ENCODE measurements at places on chromosomes 3 and 15.

DNA sequence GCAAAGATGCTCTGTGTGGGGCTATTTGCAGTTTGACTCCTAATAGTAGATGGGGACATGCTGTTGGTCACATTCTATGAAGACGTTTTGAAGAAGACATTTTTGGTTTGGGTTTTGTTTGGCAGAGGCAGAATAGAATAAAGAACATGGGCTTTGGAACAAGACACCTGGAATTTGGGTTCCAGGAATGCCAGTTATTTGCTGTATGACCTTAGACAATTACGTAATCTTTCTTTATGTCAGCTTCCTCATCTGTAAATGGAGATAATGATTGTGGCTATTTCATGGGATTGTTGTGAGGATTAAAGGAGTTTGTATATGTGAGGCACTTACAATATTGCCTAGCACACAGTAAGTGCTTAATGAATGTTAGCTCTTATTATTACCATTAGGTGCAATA is 91.6 kb downstream of the MESD start:
- no peak for DNase-seq

- DNase-seq, result no peak
Measured at GRCh38 chr3:45940781-45941365, 2.4 kb upstream of the CXCR6 start.

DNA sequence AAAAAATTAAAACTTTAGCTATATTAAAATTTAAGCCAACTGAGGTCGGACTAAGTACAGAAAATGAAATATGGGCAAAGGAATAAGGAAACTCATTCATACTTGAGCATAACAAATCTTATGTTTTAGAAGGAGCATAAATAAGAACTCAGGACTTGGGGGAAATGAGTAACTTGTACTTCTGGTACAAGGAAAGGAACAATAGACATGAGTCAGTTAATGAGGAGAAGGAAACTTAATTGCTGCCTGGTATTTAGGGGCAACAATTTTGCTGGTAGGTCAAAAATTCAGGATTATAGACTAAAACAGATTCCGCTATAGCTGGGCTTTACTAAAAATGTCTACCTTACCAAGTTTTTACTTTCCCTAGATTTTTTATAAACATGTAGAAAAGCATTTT is 113.1 kb downstream of the MYO5A start:
- no peak for DNase-seq

DNA sequence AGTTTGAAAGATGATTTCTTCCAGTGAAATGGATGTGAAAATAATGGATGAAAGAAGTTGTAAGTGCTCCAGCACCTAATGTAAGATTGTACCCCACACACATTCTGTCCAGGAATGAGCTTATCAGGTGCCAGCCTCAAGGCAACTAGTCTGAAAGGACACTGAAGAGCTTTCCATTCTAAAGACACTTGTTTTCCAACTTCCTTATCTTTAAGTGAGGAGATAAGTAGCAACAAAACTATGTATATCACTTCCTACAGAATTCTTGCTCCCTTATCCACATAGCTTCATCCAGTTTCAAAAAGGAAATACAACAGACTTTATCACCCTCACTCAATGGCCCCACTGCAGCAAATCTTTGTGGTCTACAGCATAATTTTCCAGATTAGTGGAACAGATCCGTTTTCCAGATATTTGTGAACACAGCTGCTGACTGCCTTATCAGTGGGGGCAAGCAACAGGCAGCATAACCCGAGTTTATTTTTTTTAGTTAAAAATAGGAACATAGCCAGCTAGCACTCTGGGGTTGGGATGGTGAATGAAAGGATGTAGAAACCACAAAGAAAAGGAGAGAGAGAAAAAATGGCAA is 60.6 kb downstream of the CD200R1L start:
- DNase-seq, result no peak

GRCh38 chr15:66228807-66229735 is 24.5 kb downstream of the MEGF11 start:
- DNase-seq, result no peak

DNA sequence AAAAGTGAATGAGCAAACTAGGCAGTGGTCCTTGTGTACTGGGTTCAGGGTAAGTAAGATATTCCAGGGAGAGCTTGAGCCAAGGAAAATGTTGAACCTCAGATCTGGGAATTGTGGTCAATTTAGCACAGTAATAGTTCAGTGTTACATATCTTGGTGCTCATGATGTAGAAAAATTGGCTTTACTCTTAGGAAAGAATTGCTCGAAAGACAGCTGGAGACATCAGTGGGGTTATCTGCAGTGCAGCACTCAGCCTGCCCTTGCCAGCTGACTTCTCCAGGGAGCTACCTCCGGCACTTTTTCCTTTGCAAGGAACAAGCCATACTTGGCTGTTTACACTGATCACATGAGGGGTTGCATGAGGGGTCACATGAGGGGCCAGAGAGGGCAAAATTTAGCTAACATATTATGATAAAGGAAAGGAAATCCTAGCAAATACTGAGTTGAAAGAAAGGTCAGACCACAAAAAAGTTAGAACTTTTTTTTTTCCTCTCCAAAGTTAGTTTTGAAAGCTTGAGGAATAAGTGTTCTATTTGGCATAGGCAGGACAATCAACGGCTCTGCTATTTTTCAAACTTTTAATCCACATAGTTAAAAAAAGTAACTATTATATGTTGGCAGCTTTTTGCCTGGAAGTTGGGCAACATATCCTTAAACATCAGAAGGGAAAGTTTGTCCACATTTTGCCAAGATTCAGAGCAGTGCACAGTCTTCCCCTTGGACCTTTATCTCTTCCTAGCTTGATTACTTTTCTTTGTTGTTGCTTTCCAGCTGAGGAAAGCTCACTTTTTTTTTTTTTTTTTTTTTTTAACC is 92.4 kb downstream of the COL6A6 start:
- DNase-seq, result no peak

GRCh38 chr15:42811433-42811832 is 74.5 kb upstream of the CDAN1 start:
- no peak for DNase-seq

DNA sequence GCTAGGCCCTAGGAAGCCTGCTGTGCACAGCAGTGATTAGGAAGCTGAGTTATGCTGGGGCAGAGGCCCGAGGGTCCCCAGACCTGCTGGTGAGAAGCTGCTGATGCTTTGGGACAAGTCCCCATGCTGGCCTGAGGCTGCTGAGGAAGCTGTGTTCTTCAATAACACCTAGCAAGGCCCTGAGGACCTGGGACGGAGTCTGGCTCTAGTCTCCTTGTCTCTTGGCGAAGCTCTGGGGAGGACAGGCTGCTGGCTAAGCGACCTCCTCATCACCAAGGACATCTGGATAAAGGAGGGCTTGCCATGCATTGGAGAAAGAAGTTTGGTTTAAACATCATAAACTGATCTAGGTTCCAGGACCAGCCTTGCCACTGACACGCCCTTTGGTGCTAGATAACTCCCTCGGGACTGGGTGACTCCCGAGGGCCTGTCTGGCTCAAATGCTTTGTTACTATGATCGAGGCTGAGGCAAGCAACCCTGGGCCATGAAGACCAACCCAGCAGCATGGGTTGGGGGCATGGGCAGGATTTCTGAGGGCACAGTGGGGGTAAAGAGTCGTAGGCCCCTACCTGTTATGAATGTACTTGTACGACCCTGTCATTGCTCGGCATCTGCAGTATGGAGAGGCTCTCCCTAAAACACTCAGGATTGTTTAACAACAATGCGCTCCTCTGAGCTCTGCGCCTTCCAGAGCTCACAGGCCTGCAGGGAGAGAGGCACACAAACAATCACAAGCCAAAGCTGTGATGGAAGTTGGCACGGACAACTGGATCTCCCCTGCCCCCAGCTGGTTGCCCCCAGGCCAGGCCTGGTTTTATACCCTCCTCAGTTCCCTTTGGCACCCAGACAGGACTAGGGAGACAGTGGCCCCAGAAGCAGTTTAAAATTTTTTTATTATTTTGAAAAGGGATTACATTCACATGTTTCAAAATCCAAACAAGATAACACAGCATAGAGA is 64.4 kb downstream of the LINGO1 start:
- DNase-seq, result no peak

DNA sequence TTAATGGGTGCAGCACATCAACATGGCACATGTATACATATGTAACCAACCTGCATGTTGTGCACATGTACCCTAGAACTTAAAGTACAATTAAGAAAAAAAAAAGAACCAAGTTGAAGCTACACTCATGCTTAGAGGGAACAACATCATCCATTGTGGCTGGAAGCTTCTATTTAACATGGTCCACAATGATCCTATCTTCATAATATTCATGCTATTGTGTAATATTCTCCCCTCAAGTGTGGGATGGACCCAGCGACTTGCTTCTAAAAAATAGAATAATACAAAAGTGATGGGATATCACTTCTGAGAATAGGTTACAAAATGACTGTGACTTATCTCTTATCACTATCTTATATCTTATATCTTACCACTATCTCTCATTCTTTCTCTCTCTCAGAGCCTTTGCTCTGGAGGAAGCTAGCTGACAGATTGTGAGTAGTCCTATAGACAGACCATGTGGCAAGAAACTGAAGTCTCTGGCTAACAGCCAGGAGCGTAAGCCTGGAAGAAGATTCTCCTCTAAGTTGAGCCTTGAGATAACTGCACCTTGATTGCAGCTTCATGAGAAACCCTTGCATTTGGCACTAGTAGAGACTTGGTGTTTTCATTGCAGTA is 198.5 kb upstream of the MRPL3 start:
- DNase-seq, result no peak

- DNase-seq, result peak; percentile 56
Measured at GRCh38 chr15:45205192-45205591, 17.4 kb upstream of the SHF start.

- no peak for DNase-seq
Measured at GRCh38 chr15:101124731-101125451, 127.0 kb downstream of the CHSY1 start.

- DNase-seq, result no peak
Measured at GRCh38 chr3:84008623-84009022, 950.2 kb upstream of the CADM2 start.

- no peak for DNase-seq
Measured at GRCh38 chr15:68814596-68814995, 6.1 kb downstream of the ANP32A start.

DNA sequence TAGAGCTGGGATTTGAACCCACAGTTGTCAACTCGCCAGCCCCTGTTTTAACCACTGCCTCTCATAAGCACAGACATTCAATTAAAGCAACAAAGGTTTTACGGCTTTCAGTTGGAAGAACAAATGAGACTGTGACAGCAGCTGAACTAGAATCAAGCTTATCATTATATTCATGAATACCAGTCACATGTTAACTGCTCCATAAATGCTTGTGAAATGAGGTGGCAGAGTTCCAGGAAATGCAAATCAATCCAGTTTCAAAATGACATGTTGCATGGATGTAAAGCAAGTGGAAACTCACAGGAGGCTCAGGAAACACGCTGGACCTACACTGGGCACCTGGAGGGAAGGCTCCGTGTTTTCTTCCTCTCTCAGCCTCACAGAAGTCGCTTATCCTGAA is 3.9 kb downstream of the GP5 start:
- DNase-seq, result no peak

DNA sequence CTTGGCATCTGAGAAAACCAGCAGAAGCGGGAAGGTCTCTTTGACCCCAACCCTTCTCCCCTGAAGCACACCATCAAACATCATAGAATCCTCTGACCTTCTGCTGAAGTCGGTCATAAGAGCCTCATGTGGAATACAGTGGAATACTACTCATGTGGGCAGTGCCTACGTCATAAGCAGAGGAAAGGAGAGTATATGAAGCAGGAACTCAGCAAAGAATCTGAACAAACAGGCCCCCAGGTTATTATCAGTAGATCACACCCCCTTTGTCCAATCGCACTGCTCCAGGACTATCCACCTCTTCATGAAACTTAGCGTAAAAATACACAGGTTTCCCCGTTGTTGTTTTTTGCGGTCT is 394.1 kb upstream of the PROK2 start:
- DNase-seq, result no peak

- DNase-seq, result no peak
Measured at GRCh38 chr15:32119694-32120330, 89.5 kb downstream of the CHRNA7 start.

DNA sequence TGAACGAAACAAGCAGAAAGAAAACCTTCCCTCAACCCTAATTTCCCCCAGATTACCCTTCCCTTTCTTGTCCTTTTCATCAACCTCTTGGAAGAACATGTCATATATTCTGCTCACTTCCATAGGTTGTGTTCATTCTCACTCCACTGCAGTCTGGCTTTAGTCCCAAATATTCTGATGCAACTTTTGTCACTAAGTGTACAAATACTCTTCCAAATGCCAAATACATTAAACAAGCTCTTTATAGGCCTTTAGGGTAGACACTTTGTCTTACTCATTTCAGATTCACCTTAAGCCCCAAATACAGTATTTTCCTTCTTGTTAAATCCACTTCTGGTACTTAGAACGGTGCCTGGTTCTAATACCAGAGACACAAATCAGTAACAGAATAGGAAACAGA is 406.5 kb upstream of the CDIN1 start:
- no peak for DNase-seq

GRCh38 chr3:197814372-197814771 is 23.3 kb downstream of the LRCH3 start:
- no peak for DNase-seq

DNA sequence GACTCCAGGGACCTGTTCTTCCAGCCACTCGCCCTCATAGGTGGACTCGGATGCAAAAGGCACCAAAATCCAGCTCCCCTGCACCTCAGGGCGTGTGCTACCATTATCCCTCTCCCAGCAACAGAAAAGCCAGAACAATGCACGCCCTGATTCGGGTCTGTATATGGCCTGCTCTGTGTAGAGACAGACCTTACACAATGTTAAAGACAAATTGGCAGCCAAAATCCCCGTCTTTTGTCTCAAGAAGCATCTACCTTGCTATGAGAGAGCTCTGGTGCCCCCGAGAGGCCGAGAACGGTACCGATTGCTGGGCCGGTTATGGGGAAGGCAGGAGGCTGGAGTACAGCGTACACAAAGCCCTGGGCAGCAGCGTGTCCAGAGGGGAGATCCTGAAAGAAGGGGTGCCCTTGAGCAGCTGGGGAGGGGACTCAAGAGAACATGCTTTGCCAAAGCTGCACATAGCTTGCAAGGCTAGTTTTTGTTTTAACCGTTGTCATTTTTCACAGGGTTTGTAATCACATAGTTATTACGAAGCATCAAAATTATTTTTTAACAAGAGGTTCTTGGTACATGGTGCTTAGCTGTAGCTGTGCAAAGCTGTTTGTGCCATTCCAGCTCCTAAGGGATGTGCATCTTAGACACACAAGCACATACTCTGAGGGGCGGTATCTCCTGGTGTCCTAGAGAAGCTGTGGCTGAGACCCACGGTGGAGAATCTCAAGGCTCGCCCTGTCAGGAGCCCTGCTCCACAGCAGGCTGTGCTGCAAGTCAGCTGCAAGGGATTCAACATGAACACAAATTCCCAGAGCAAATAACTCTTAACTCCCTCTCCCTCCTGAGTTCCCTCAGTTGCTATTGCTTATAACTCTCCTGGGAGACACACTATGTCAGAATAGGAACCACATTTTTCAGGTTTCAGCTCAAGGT is 461.5 kb upstream of the PPP2R3A start:
- DNase-seq, result peak; percentile 4

DNA sequence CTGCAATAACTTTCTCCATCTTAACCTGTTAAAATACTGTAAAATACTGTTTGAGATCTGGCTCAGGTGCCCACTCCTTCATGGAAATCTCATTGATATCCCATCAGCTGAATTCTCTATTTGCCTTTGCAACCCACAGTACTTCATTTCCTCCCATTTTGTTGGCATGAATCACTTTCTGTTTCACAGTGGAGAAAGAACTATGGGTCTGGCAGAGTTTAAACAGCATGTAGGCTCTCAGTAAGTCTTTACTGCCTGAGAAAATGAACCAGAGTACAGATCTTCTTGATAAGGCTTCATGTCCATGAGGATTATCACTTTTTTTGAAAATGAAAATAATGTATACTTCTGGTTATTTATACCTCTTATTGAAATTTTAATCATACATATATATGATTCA is 245.9 kb downstream of the NAALADL2 start:
- DNase-seq, result no peak

GRCh38 chr15:25183581-25184251 is 228.9 kb downstream of the SNRPN start:
- no peak for DNase-seq

Data from CD4-positive, alpha-beta T cell treated with Interferon gamma for 1 hour (primary cell).